ENCODE measurements at places on chromosomes 2 and 18.
A peak's percentile ranks its signal among the peaks of the same experiment; 100 is the strongest.

DNA sequence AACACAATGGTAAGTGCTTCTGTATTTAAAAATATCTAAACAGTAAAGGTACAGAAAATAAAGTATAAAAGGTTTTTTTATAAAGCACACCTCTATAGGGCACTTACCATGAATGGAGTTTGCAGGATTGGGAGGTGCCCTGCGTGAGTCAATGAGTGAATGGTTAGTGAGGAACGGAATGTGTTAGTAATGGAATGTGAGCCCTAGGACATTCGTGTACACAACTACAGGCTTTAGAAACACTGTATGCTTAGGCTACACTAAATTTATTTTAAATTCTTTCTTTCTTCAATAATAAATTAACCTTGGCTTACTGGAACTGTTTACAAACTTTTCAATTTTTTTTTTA lies 337.9 kb upstream of the SLC39A10 start:
- DNase-seq = no peak

DNA sequence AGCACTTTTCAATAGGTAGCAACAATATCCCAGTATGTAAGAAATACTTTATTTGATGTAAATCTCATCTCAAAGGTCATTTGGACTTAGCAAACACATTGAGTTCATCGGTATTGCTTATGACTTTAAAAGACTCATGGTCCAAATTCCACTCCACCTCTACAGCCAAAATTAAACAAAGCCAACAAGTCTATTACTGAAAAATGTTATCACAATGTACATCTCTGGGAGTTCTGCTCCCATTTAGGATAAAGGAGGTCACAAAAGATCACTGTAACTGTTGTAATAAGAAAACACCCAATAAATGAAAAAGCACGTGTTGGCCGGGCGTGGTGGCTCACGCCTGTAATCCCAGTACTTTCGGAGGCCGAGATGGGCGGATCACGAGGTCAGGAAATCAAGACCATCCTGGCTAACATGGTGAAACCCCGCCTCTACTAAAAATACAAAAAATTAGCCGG lies 50.0 kb downstream of the ESCO1 start:
- no peak for DNase-seq

GRCh38 chr18:30302181-30302580 lies 740.4 kb downstream of the DSC3 start:
- no peak for DNase-seq

GRCh38 chr18:25061395-25061794 lies 290.6 kb downstream of the ZNF521 start:
- DNase-seq = no peak

GRCh38 chr18:75896865-75897264 lies 469.4 kb upstream of the SMIM21 start:
- no peak for DNase-seq

DNA sequence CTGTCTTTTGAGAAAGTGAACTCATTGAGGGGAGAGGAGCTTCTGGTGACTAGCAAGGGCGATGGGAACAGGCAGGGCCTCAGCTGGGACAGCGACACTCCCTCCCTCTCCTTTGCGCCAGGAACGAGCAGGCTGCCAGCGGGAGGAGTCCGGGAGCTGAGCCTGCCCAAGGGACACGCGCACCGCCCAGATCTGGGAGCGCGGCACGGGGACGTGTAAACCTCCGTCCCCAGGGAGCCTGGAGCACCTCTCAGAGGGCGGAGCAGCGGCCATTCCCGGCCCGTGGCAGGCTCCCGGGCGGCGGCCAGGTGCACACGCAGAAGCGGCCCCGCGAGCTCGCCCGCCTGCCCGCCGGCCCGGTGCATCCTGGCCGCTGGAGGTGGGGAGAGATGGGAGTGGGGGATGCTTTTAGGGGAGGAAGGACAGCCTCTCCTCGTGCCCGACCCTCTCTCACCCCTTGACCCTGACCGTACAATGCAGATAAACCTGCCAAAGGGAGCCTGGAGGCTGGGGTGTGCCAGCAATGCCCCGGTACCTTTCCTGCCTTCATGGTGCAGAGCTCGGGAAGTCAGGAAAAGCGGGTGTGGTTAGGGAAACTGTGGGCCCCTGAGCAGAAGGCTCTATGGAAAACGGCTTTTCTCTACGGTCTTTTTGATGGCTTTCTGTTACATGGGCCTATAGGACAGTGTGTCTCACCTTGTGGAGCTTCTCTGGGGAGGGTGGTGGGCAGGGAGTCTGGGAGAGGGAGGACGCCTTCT lies 2.2 kb downstream of the AQP4 start:
- no peak for DNase-seq

DNA sequence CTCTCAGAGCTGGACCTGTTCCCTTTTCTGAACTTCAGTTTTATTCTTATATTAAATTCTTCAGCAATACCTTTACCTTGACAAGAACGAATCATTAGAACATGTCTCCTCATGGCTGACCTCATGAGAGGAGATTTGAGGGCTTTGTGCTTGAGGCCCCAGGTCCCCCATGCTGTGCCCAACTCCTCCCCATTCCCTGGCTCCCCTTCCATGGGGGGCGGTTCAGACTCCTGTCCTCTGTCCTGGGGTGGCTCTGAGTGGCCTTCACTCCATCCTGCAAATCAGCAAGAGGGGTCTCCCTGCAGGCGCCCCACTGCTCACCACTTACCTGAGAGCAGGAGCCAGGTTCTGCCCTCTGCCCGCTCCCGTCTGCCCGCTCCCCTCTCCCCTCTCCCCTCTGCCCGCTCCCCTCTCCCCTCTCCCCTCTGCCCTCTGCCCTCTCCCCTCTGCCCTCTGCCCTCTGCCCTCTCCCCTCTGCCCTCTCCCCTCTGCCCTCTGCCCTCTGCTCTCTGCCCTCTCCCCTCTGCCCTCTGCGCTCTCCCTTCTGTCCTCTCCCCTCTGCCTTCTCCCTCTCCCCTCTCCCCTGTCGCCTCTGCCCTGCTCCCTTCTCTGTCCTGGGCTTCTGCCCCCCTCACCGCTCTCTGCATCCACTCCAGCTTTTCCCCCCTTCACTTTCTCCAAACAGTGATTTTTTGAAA lies 98.7 kb upstream of the ALKAL2 start:
- no peak for DNase-seq

- DNase-seq = no peak
Measured at GRCh38 chr18:76430636-76431035, 64.4 kb downstream of the ZNF516 start.

GRCh38 chr2:234789556-234790325 lies 162.1 kb upstream of the SH3BP4 start:
- DNase-seq = no peak

- no peak for DNase-seq
Measured at GRCh38 chr2:127169066-127169660, 50.9 kb downstream of the CYP27C1 start.

DNA sequence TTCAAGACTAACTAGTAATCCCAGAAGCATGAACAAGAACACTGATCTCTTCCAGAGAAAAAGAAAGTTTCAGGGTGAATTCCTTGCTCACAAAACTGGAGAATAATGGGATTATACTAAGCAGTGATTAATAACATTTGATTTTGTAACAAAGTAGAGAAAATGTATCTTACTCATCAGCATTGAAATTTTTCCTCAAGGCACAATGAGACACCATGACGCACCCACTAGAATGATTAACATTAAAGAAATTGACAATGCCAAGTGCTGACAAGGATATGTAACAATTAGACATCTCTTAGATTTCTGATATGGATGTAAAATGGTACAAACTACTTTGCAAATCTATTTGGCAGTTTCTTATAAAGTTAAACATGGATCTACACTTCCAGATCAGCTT lies 101.1 kb upstream of the EPHA4 start:
- DNase-seq = no peak

DNA sequence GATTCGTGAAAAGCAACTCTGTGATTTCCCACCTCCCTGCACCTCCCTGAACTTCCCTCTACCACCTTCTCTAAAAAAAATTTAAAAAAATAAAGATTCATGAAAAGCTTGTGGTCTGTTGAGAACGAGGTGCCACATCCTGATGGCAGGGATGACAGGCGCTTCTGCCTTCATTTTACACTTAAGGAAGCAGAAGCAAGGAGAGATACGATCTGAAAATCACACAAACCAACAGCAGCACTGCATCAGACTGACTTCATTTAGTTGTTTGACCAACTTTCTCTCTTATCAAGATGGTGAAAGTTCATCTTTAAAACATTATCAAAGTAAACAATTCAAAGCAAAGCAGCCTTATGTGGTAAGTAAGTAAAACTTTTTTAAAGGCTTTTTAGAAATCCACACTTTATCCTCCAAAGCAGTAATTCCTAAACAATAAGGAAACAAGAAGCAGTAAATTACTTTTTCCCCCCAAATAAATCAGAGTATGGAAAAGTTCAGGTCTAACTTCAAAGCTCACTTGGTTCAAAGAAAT lies 15.5 kb downstream of the WDFY1 start:
- peak; percentile 55 for DNase-seq

- DNase-seq = no peak
Measured at GRCh38 chr2:71965530-71965929, 182.1 kb downstream of the CYP26B1 start.

- DNase-seq = no peak
Measured at GRCh38 chr2:134772493-134773169, 53.8 kb upstream of the TMEM163 start.

DNA sequence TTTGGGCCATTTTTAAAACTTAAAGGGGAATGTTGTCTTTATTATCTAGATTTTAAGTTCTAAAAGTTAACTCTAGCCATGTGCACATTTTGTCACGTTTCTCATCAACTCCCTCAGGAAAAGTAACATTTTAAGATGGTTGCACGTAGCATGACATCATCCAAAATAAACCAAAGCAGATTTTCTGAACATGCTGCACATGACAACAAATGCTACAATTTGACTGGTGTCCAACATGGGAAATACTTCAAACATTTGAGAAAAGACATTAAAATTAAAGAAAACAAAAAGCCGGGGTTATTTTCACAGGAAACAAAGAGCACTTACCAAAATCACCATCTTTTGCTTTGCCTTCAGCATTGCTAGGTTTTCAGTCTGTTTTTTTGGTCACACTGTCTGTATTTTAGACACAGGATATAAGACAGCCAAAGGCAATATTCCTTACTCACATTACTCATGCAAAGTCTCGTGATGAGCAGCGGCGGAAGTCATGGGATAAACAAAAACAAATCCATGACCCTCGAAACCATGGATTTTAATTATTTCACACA lies 51.3 kb upstream of the RND3 start:
- DNase-seq = no peak

DNA sequence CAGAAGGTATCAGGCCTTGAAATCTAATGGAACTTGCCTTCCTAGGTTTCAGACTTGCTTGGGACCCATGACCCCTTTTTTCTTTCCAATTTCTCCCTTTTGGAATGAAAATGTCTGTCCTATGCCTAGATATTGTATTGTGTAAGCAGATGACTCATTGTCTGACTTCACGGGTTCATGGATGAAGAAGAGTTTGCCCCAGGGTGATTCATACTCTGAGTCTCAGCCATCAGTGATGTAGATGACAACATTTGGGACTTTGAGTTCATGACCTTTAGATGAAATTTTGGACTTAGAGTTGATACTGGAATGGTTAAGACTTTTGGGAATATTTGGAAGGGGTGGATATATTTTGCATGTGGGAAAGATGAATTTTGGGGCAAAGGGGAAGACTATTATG lies 11.2 kb upstream of the SCYGR5 start:
- DNase-seq = no peak

GRCh38 chr2:222976521-222977061 lies 75.4 kb upstream of the KCNE4 start:
- no peak for DNase-seq

DNA sequence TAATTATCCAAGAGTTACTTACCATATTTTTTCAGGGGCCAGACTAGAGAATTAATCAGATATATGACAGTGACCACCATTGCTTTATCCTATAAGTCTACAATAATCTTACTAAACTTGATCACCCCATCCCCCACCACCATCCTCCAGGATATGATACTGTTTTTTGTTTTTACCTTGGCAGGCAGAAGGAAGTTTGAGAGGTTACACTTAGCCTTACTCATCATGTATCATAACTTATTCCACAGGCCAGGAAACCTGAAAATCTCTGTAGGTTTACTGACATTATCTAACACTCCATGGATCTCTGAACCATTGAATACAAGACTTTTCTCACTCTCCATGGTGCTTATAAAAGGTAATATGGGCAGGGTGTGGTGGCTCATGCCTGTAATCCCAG lies 602.7 kb downstream of the KCNJ3 start:
- DNase-seq = no peak

- no peak for DNase-seq
Measured at GRCh38 chr18:36733150-36733549, 95.7 kb downstream of the TPGS2 start.

DNA sequence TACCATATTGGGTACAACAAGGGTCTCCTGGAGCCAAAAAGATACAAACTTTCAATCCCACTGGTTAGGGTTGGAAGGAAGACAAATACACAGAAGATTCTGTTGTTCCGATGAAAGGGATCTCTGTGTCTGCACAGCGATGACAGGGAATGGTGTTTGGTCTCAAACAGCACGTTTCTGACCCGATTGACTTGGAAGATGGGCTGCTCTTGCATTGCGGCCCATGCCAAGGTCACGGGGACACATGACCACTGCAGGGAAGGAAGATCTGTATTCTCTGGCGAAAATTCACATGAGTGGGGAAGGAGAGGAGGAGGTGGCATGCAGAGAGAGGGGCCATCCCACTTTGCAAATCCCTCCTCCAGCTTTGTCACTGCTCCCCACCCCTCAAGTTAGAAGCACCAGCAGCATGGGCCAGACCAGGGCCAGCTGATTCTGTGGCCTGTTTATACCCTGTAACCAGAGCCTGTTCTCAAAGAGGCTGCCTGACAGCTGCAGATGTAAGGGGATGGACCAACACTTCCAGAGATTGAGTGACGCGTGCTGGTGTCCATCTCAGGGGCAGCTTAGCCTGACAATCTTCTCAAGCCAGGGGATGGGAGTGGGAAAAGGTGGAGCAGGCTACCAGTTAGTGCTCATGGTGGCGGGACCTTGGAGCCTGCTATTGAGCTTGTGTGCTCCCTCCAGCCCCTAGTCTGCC lies 57.2 kb downstream of the TNP1 start:
- no peak for DNase-seq

- no peak for DNase-seq
Measured at GRCh38 chr18:75110846-75111415, 98.0 kb downstream of the PTGR3 start.

DNA sequence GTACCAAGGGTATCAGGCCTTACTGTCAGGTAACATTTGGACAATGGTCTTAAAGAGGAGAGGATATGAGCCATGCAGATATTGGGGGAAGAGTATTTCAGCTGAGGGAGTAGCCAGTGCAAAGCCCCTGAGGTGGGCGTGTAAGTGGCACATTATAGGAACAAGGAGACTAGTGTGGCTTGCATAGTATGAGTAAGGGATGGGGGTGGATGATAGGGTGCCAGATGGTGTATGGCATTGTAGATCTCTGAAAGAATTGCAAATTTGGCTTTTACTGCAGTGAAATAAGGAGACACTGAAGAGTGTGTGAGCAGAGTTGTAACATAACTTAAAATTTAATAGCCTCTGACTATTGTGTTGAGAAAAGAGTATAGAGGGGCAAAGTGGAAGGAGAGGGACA lies 244.0 kb downstream of the PDE11A start:
- no peak for DNase-seq

DNA sequence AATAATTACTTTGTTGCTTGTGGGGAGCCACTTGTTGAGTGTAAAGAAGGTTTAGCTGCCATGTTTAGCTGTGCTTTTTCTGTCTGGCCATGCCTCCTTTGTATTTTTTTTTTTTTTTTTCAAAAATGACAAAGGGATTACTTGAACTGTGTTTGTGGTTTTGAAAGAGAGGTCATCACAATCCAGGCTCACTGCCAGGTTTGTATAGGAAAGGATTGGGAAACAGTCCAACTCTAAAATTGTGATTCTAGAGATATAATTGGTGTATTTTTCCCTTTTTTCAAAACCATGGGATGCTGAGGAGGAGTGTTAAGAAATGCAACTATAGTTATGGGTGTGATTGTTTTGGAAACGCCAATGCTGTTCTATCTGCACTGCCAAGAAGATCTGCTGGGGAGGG lies 4.3 kb downstream of the ITPRIPL1 start:
- DNase-seq = no peak

Measured in immature natural killer cell (primary cell).